ENCODE measurements at places on chromosomes 1 and 21.

DNA sequence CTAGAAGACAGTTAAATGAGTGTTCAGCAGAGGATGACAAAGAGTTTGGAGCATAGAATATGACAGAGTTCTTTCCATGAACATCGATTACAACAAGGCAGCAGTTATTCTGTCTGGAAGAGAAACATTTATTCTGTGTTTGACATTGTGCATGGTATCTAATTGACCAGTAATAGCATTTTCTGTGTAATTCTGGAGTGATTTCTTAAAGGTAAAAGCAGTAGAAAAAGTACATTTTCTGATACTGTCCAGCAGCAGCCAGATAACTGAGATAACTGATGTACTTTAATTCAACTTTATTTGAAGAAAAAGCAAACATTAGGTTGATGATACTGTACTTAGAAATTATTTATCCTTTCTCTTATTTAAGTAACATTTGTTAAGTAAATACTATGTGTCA, 497.1 kb downstream of the AGBL4 start:
- no peak for DNase-seq

DNA sequence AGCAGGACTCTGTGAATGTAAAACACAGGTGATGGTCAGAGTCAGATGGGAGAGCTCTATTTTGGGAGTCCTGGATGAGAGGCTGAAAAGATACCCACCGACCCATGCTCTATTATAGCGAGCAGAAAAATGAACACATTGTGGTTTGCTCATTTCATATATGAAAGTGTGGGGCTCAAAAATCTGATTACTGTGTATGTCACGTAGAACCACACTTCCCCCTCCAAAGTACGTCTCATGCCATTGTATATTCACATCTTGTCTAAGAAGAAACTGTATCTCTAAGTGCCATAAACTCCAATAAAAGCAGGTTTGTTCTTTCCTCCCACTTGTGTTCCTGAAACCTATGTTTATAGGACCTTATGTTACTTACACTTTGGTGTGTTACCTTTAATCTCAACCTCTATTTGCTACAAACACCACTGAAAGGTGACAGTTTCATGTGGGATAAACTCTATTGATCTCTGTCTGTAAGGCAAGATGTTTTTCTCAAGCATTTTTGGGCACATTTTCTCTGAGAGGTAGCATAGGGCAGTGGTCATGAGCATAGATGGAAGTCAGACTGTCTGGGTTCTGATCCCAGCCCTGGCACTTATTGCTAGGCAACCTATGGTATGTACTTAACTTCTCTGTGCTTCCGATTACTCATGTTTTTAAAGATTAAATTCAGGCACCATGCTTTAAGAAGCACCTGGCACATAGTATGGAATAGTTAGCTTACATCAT, 214.4 kb downstream of the ST6GALNAC3 start:
- DNase-seq, result no peak

DNA sequence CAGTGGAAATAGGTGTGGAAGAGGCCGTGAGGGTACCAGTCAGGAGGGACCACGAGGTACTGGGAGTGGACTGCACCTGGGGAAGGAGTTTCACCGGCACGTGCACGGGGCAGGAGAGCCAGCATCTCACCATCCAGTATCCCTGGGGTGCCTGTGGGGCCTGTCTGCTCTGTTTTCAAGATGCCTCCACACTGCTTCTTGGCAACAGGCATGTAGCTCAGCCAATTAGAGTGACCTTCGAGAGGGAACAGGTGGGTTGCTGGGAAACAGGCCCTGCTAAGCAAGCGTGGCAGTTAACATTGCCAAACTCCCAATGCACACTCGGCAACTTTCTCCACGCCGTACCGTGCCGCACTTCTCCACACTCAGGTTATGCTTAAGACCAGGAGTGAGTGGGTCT, 17.7 kb downstream of the KCNC4 start:
- DNase-seq, result no peak

DNA sequence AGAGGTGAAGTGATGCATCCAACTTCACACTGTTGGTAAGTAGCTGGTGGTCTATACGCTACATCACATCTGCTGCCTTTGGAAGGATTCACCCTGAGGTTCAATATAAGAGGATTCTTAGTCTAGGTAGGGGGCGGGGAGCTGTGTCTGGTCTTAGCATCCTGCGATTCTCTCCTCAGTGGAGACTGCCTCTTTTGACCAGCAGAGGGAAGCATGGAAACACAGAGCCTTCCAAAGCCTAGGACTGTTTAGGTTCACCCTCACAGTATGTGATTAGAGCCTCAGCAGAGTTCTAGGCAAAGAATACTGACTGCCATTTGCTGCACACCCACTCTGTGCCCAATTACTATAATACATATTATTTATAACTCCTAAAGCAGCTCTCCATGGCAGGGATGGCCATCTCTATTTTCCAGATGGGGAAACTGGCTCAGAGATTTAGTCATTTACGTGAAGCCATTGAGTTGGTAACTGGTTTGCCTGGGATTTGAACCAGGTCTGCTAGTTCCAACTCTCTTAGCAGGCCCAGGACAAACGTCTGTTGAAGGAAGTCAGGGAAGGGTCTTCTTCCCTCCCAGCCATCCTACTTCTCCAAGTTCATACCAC, 28.9 kb upstream of the EFCAB14 start:
- DNase-seq, result no peak

Measured in CD4-positive, alpha-beta T cell treated with Interleukin-21 for 1 hour (primary cell).